Effector memory CD4-positive, alpha-beta T cell (primary cell): ENCODE measurements at places on chromosomes 2 and 18.
A peak's percentile ranks its signal among the peaks of the same experiment; 100 is the strongest.

GRCh38 chr2:203763938-203764664 lies 57.7 kb downstream of the CD28 start:
- DNase-seq, result no peak

- DNase-seq, result peak; percentile 59
Observed at GRCh38 chr2:239927424-239927981, 97.6 kb downstream of the NDUFA10 start.

DNA sequence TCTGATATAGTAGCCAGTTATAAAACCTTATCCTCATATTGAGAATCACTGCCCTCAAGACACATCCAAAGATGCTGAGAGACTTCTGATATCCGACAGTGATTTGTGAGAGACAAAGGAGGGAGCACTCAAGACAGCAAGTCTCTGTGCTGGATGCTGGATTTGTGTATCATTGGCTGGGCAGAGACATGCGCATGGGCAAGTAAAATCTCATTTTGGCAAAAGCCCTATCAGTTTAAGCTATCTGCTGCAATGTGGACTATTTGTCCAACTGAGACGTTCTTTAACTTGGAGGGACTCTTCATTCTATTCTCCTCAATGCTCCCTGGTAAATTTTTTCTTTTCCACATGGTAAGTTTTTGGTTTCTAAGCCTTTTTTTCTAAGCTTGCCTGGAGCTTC lies 107.5 kb downstream of the SS18 start:
- DNase-seq, result no peak

DNA sequence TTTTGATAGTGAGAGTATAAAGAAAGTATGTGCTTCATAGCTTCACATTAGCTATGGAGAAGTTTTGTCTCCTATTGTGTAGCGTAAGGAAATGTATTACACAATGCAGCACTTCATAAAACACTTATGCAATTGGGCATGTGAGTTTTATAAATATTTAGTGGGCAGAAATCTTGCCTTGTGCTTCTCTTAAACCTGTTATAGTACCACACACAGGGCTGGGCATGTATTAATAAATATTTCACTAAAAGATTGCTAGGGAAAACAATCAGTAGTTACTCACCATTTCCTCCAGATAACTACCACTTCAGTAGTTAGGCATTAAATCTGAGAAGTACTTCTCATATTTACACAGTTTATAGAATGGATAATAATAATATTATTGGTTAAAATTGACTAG lies 1080.8 kb upstream of the PIK3C3 start:
- no peak for DNase-seq

- no peak for DNase-seq
Observed at GRCh38 chr18:10010611-10011015, 96.8 kb downstream of the VAPA start.

DNA sequence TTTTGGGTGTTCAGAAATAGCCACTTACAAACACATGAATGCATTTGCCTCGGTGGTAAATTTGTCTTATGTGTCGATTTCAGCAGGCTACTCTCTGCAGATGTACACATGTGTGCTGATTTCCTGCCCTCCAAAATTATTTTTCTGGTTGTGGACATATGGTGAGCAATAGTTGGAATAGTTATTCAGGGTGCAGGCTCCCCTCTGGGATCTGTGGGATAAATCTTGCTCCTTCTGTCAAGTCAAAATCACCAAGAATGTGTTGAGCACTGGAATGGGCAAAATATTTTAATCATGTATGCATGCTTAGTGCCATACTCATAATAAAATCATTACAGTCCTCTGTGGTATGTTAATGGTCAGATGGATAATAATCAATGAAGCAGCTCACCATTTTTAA lies 684.5 kb downstream of the BCL11A start:
- DNase-seq, result no peak

DNA sequence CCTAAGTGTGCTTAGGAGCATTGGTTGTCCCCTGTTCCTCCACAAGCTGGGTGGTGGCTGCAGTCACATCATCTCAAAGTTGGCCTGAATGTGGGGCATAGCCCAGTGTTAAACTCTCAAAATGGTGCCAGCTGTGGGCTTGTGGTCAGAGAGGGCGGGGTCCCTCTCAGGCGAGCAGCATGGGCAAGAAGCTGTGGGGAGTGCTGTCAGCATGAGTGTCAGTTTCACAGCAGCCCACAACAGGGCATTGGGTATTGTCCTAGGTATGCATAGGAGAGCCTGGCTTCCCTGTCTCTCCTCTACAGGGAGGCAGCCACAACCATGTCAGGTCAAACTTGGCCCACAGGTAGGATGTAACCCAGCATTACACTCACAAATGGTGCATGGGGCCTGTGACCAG lies 285.6 kb upstream of the THSD7B start:
- no peak for DNase-seq

- DNase-seq, result no peak
Observed at GRCh38 chr18:55420665-55421307, 167.2 kb downstream of the TCF4 start.

DNA sequence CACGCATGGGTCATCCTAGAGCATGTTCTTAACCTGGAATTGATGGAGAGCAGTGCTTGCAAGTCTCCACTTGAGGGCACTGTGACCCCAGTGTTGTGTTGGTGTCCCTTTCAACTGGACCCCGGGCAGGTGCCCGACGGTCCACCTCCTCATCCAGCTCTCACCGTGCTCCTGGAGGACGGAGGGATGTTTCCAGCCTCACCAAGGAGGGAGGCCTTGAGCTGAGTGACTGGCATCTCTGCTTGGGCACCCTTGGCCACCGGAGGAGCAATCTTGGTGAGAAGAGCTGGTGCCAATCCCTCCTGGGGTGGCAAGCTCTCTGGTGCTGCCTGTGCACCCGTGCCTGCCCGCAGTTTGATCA lies 45.4 kb upstream of the ASB18 start:
- DNase-seq, result no peak

- DNase-seq, result no peak
Observed at GRCh38 chr2:68388358-68388757, 23.3 kb downstream of the PLEK start.

DNA sequence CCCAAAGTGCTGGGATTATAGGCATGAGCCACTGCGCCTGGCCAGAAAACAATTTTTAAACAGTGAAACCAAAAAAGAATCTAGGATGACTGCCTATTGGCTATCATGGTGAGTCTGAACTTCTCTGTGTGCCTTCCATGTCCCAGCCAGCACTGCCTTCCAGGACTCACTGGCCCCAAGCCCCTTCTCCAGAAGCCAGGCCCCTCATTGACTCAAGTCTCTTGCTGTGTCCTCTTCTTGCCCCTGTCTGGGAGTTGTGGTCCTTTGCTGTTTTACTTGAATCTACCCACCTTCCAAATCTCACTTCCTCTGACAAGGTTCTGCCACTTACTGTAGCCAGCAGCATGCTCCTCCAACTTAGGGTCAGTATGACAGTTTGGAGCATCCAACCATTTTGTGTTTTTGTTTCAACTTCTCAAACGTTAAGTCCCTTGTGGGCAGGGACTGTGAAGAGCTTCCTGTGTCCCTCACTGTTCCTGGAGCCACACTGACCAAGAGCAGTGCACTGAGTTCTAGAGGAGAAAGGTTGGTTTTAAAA lies 41.7 kb downstream of the ST3GAL5 start:
- DNase-seq, result no peak

- no peak for DNase-seq
Observed at GRCh38 chr18:13026583-13027270, 35.6 kb downstream of the CEP192 start.

- DNase-seq, result no peak
Observed at GRCh38 chr2:167733747-167734146, 513.6 kb downstream of the STK39 start.

DNA sequence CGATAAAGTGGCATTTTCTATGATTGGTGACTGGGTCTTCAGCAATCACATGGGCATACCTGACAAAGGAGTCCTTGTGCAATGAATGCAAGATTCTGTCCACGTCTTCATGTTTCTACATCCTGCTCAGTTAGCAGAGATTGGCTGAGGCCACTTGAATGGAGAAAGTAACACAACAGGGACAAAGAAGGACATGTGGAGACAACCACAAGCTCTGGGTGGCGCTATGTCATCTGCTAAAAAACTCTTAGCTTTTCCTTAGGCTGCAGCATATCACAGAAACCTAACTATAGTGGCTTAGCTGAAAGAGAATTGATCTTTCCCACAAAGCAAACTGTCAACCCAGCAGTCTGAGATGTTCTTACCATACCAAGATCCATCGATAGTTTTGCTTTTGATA lies 1109.7 kb downstream of the SOCS6 start:
- no peak for DNase-seq

DNA sequence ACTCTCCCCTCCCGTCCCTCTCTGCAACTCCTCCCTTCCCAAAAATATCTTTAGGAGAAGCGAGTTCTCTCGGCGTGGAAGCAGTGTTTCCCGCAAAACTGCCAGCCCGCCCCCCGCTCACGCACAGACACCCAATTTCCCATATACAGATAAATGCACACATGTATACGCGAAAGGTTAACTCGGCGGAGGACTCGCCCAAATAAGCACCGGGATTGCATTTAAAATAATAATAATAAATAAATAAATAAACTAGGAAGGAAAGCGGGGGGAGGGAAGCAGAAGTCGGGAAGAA lies 70.0 kb upstream of the PSMD14 start:
- DNase-seq, result no peak

DNA sequence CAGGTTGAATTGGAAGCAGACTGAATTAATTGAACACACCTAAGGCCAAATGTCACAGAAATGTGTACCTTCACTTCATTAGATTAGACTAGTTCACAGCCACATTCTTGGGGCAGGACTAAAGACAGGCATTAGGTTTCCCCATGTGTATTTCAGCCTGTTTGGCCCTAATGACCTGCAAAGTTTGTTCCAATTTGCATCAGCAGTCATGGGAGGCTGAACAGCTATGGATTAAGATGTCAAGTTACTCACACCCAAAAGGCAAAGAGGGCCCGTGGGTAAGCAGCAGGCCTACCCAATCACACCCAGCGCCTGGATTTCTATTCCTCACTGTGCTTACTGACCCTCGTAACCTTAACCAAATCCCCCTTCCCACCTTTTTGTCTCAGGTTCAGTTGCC lies 99.6 kb upstream of the RIOK3 start:
- no peak for DNase-seq

GRCh38 chr2:1992280-1992679 lies 248.0 kb upstream of the PXDN start:
- DNase-seq, result no peak

DNA sequence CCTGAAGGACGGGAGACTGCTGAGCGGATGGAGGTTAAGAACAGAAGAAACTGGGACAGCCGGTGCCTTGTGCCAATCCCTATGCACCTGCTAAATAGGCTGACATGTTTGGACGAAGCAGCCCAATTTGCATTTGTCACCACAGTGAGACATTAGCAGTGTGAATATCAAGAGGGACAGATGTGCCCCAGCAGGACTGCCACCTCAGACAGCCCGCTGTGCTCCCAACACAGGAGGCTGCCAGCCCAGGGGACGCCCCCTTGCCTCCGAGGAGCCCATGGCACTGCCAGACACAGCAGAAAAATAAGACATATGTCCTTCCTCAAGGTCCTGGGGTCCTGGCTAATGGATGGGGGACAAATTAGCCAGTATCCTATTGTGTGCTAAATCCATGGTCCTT lies 306.7 kb upstream of the POU3F3 start:
- DNase-seq, result no peak

GRCh38 chr2:168246072-168246482 lies 1.3 kb downstream of the STK39 start:
- no peak for DNase-seq

DNA sequence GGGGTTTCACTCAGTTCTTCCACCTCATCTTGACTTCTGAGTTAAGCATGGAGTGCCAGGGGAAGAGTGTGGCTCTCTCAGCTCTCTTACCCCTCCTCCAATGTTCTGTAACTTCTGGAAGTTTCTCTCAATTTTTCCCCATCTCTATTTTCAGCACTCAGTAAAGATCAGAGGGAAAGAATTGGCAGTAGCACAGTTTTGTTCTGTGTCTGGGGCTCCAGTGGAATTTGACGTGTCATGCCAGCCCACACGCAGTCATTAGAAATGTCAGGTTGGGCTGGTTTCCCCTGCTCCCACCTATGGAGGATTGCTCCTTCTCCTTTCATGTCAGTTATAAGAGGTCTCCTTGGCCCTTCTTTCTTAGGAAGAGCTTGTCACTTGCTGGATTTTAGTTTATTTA lies 104.6 kb upstream of the COL3A1 start:
- no peak for DNase-seq

DNA sequence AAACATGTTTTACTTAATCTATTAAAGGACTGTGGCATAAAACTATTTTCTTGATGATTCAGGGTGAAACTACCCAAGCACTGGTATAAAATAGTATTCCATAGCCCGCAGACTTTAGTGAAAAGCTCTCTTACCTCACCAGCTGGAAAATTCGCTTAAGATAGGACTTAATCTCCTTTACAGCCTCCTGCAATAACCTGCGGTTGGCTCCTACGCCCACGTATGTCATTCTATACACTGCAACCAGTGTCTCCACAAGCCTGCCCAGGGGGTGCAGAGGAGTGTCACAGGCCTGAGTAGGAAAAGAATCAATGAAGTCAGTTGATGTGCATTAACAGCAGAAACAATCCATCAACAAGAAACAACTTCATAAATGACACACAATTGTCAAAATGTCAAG lies 11.3 kb upstream of the MPP4 start:
- DNase-seq, result no peak

DNA sequence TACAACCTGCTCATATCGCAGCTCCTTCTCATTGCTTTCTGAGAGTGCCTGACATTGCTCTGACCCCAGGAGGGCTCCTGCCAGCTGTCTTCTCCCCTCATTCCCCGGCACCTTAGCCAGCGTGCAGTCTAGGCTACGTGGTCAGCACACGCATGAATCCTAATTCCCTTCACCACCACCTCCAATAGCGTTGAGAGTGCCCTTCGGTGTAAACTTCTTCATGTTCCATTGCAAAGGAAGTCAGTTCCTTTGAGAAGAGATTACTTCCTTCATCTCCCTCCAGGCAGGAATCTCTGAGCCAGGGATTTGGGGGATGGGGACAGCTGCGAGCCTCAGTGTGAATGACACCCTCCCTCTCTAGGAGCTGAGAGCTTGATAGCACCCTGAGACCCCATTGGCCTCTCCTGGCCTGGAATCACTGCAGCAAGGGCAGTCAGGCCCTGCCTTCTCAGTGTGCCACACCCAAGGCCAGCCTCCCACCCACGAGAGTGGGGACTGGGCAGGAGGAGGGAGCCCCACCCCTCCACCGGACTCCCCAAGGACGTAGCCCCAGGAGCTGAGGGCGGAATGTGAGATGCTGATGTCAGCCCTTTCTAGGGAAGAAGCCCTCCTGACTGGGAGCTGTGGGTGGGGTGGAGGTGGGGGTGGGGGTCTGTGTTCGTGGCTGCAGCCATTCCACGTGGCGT lies 53.4 kb downstream of the SLC66A2 start:
- DNase-seq, result no peak

GRCh38 chr2:216004697-216005283 lies 8.6 kb downstream of the MREG start:
- DNase-seq, result no peak

GRCh38 chr2:15794608-15795134 lies 145.7 kb upstream of the MYCN start:
- no peak for DNase-seq
